Suppressor macrophage (primary cell): ENCODE measurements at places on chromosomes 4 and X.

- no peak for DNase-seq
These were observed 62.2 kb upstream of the PRPS1 start for GRCh38 chrX:107565931-107566603.

DNA sequence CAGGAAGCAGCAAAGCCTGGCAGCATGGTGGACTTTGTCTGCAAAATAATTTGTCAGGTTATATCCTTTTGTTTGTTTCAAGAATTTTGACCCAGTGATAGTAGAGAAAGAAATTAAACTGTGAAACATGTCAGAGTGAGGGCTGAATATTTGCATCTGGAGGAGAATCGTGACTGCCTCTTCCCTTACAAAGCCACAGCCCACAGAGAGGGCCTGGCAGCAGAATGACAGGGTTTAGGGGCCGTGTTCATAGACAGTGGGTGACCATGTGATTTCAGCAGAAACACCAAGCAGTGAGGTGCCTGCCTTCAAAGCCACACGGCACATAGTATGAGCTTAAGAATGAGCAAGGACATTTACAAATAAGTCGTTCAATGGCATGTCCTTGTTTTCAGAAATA, 24.4 kb upstream of the PLAC8 start:
- DNase-seq = no peak

GRCh38 chr4:40192114-40193015, 4.5 kb upstream of the RHOH start:
- no peak for DNase-seq

- no peak for DNase-seq
These were observed 19.3 kb upstream of the DUSP9 start for GRCh38 chrX:153627675-153628111.

- no peak for DNase-seq
These were observed 87.6 kb upstream of the GABRG1 start for GRCh38 chr4:46211406-46211805.

DNA sequence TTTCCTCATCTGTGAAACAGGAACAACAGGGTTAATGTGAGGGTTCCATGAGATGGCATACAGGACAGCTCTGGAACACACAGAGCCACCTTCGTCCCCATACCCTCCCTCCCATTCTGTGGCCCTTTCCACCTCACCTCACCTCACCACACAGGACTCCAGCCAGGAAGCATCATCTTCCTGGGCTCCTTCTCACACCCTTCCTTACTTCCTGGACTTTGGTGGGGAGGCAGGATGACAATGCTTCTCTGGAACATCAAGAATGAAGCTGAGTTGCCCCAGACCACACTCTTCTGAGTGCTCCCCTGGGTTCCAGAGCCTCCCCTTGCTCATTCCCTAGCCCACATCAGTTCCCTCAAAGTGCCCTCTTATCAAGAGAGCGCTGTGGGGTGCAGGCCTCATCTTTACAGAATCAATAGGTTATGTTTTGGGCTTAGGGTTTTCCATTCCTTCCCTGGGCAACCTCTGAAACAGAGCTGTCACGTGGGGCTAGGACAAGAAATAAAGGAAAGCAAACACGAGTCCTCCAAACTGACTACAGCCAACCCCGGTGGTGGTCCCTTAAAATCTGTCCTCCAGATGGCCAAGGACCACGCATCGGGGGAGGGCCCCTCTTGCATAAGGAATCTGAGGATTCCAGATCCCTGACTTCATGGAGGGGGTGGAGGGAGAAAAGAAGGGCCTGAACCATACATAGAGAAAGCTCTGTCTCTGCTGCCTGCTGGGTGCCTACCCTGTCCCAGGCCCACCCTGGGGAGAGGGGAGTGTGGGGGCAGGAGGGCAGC, 74.4 kb upstream of the ATP6AP2 start:
- DNase-seq = no peak

DNA sequence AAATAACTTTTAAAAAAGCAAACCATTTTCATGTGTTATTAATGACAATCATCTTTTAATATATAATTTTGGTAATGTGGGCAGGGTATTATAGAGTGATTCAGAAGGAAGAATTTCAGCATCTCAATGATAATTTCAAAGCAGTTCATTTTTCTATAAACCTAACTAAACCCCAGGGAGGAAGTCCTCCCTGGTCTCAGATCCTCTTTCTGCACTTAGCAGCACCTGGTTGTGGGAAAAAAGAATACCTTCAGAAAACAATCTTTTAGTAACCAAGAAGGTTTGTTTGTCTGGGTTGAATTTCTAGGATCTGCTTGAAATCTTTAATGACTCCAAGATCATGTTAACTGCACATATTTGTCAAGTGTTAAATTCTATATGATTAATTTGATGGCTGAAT, 29.9 kb downstream of the DKK2 start:
- no peak for DNase-seq

- DNase-seq = no peak
These were observed 64.0 kb upstream of the FGF13 start for GRCh38 chrX:138775517-138775916.

DNA sequence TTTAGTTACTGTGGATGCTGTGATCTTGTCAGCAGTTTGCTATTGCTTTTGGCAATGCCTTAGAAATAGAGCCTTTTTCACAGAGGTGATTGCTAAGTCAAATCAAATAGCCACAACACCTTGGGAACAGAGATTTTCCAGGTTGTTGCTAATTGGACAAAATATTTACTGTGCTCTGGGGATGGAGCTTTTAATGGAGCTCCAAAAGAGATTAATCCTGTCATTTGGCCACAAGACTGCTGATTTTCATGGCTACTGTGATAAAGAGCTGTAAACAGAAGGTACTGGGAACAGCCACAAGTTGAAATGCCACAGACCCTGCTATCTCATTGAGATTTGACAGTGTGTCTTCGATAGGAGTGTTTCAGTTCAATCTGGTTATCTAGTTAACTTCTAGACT, 1715.2 kb upstream of the ADGRL3 start:
- no peak for DNase-seq

DNA sequence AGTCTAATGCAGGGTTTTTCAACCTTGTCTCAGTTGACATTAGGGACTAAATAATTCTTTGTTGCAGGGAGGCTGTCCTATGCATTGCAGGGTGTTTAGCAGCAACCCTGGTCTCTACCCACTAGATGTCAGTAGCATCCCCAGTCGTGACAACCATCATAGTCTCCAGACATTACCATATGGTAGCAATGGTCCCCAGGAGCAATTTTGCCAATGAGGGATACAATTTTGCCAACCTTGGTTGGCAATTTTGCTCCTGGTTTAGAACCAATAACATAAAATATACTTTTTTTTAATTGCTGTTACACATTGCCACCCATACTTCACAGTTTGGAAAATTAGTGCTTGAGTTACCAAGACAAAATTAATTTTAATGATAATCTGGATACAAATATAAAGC, 6.0 kb downstream of the EREG start:
- peak; percentile 61 for DNase-seq

DNA sequence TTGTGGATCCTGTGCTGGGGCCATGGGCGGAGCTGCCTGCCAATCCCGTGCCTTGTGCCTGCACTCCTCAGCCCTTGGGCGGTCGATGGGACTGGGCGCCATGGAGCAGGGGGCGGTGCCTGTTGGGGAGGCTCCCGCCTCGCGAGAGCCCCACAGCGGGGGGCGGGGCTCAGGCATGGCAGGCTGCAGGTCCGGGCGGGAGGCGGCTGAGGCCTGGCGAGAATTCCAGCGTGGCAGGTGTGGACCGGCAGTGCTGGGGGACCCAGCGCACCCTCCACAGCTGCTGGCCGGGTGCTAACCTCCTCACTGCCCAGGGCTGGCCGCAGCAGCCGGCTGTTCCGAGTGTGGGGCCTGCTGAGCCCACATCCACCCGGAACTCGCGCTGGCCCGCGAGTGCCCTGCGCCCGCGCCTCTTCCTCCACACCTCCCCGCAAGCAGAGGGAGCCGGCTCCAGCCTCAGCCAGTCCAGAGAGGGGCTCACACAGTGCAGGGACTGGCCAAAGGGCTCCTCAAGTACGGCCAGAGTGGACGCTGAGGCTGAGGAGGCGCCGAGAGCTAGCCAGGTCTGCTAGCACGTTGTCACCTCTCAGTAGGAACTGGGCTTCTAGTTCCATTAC, 85.9 kb downstream of the GBA3 start:
- no peak for DNase-seq

DNA sequence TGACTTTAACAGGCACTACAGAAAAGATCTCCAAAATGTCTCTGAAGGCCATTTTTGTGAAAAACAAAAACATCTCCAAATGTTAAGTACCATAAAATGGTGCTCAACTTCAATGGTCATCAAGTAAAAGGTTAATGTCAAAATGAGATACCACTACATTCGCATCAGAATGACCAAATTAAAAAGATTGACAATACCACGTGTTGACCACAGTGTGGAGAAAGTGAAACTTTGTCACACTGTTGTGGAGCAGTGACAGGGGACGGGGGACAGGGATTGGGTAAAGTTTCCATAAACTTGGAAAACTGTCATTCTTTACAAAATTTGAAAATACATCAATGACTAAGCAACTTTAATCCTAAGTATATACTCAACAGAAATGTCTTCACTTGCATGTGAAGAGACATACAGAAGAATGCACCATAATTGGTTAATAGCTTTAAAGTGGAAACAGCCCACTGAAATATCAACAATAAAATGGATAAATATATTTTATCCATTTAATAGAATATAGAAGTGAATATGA, 19.1 kb upstream of the CISD2 start:
- no peak for DNase-seq

DNA sequence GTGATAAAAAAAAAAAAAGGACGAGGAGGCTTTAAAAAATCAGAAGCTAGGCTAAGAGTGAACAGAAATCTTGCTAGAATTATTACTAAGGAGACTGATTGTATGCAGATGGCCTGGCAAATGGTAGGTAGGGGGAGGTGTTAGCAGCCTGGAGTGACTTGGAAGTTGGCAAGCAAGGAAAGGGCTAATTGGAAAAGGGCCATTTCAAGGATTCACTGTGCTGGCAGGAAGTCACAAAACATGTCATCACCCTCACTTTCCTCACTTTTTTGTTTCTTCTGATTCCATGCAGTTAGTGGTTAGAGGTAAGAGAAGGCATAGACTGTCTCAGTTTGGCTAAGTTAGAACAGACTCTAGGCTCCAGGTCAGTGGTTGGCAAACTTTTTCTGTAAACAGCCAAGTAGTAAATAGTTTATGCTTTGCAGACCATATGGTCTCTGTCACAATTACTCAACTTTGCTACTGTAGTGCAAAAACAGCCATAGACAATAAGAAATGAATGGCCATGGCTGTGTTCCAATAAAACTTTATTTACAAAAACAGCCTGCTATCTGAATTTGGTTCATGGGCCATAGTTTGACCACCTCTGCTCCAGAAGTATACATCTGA, 646.5 kb upstream of the ACTRT1 start:
- no peak for DNase-seq

GRCh38 chrX:56623316-56623715, 59.9 kb downstream of the UBQLN2 start:
- no peak for DNase-seq
